ENCODE measurements at places on chromosomes 16 and 17.

GRCh38 chr16:49340466-49340865, 33.1 kb upstream of the C16orf78 start:
- DNase-seq: no peak

- DNase-seq: peak; percentile 43
These were observed 1.1 kb downstream of the VASN start for GRCh38 chr16:4372578-4373355.

DNA sequence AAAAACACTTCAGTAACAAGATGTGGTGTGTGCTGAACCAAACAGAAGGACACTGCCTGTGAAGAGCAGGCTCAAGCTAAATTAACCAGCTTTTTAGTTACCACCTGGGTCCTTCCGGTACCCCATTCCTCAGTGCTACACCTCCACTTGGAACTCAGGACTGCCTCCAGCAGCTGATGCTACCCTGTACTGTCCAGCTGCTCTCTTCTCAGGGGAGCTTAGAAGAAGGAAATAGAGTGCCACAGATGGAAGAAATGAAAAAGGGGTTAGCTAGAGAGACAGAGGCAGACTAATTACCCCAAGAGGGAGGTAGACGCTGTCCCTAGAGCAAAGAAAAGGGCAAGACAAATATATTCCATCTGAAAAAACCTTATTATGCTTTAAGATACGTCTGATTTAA, 5.7 kb downstream of the MED13 start:
- DNase-seq: no peak

DNA sequence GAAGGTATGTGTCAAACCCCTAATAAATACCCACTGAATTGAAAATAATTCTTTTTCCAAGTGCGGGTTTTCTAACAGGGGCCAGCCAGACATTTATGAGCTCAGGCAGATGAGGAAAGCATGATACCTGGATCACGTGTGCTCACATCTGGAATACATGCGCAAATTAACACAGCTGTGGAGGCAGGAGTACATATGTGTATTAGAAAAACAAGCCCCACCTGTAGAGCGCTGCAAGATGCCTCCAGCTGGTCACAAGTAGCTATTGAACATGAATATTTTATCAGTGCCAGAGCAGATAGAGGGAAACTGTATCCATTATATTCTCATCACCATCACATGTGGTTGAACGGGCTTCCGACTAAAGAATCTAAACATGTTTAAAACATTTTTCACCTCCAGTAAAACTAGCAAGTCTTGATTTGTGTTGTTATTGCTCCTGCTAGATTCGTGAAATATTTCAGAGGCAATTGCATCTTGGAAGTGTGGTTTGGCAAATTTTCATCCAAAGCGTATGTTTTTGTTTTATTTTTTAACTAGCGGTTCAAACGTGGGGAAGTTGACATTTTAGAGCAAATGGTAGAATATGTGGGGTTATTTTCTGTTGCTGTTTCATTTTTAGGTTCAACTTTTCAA, 482.8 kb downstream of the CDH13 start:
- DNase-seq: no peak

DNA sequence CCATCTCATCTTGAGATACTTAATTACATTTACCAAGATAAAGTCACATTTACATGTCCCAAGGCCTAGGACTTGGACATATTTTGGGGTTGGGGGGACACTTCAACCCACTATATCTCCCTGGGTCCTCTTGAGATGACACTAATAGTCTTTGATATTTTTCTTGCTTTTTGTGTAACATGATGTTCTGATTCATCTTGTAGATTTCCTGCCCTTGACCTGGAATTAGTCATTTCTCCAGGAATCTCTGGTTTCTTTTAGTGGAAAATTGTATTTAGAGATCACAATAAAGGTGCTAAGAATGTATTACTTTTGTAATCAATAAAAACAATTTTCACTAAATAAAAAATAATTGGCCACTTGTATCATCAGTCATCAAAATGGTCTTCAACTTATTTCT, 157.3 kb downstream of the VPS53 start:
- no peak for DNase-seq

- DNase-seq: no peak
These were observed 18.5 kb downstream of the DEXI start for GRCh38 chr16:10923650-10924214.

- no peak for DNase-seq
These were observed 12.3 kb upstream of the FAM83G start for GRCh38 chr17:19016881-19017280.

- DNase-seq: peak; percentile 18
These were observed 58.1 kb downstream of the CYB5B start for GRCh38 chr16:69482410-69482991.

DNA sequence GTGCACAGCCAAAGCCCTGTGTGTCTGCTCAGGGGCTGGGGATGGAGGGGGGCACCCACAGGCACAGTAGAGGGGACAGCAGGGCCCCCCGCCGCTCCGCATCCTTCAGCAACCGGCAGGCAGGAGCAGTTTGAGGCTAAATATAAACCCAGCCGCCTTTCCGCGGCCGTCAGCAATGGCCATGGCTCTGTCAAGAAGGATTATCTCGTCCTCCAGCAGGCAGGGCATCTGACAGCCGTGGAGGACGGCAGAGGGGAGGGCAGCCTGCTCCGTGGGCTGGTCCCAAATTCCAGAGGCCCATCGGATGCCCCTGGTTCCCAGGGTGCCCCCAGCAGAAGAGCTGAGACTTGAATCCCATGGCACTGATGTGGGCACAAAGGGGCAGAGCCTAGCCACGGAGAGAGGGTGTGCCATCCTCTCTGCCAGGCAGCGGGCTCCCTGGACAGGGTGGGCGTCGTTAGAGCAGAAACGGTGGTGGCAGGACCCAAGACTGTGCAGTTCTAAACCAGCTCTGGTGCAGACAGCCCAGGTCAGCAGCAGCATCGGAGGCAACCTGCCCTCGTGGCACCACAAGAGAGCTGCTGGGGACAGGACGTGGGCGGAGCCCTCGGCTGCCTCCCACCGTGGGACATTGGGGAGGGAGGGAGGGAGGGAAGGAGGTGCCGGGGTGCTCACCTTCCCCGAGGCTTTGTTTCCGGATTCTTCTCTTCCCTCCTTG, 198.8 kb upstream of the CIBAR2 start:
- DNase-seq: no peak

DNA sequence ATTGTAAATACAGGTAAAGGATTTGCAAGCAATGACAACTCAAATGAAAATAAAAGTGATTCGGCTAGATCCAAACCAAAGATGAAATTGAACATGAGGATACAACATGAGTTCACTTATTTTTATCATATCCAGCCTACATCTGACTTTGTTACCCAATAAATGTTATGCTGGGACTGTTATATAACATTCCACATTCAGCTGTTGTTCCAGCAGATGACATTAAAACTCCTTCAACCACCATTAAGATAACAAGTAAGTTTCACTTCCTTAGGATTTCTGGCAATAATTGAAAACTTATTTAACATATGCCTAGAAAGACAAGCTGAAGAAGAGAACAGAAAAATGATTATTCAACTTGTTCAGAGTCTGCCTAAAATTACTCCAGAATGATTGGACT, 729.4 kb downstream of the CDH11 start:
- no peak for DNase-seq

- DNase-seq: no peak
These were observed 3.4 kb upstream of the FSCN2 start for GRCh38 chr17:81524865-81525159.

- no peak for DNase-seq
These were observed 123.1 kb downstream of the NPIPB5 start for GRCh38 chr16:22633799-22634198.

- no peak for DNase-seq
These were observed 411.0 kb upstream of the CDH11 start for GRCh38 chr16:65532846-65533245.

- no peak for DNase-seq
These were observed 6.2 kb downstream of the SAMD14 start for GRCh38 chr17:50123649-50124349.

DNA sequence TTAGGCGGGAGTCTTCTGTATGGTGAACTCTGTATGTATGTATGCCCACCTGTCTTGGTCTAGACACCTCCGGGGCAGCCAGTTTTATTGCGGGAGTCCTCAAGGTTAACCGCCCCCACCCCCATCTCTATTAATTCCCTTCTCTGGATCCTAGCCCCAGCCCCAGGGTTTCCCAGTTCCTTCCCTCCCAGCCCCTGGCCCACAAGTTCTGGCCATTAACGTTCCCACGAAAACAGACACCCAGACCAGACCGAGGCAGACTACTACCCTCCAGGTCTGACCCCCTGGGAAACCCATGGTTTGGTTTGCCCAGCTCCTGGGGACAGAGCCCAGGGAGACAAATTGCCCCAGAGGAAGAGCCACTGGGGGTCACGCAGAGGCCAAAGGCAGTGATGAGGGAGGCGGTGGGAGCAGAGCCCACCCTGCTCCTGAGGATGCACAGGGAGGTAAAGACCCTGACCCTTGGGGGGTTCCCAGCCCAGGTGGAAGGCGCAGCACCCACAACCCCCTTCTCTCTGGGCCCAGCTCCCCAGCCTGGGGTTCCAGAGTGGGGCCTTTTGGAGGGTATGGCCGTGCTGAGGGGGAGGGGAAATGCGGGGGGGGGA, 8.5 kb downstream of the TBKBP1 start:
- no peak for DNase-seq

DNA sequence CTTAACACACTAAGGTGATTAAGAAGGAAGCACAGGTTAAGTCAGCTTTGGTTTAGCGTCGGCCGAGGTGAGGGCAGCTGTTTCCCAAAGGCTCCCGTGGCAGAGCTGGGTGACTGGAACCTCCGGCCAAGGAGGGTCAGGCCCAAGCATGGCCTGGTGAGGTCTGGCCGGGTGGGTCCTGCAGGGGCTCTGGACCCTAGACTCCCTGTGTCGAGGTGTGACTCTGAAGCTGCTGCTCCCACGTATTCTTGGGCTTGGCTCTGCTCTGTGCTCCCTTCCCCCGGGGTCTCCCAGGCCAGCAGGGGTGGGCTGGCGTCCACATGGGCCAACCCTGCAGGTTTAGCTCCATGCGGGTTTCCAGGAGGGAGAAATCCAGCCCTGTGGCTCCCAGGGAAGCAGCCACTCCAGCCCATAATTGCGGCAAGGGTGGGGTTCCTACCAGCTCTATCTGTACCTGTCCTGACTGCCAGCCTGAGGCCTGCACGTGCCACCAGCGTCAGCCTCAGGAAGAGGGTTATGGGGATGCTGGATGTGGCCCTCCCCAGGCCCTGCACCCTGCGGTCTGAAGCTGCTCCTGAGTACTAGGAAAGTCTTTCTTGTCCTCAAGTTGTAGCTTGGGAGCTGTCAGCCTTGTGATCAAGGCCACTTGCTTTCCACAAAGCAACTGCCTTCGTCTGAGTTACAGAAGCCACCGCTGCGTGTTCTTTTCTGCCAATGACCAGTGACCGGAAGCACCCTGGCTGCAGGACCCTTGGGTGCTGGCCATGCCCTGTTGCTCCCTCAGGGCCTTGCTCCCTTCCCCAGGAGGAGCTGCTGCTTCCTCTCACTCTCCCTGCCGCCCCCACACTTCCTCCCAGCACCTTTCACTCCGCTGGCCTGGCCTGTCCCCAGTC, 4.8 kb downstream of the CDK5R1 start:
- no peak for DNase-seq

DNA sequence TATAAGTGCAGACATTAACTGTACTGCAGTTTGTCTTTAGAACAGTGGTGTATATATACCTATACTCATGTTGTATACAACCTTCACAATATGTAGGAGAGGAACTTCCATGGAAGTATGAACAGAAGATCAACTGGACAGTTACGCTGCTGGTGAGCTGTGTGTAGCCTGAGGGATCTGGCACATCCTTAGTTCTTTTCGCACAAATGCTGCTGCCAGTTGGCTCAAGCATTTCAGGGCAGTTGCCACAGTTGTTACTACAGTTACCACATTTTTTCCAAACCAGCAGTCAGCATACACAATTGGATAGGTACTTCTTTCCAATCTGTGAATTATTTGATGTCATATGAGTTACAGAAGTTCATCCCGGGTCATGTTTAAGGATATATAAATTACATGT, 539.6 kb upstream of the HSBP1 start:
- no peak for DNase-seq

GRCh38 chr17:38416840-38417209, 11.4 kb upstream of the ARHGAP23 start:
- DNase-seq: no peak

- DNase-seq: no peak
These were observed 24.5 kb downstream of the WNT9B start for GRCh38 chr17:46875849-46876352.

DNA sequence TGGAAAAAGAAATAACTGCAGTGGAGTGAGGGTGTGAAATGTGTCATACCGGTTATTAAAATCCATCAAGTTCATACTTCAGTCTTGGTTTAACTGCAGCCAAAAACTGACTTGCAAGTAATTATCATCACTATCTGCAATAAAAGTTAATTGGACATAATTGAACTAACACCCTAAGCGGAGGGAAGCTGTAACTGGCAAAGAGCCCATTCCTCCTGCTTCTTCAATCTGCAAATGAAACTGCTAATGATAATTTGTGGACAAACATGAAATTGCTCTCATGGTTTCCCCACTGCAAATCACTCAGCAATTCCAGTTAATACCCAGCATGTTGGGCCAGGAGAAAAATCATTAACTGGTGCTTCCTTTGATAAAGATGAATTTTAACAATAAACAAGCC, 46.5 kb downstream of the FAM222B start:
- DNase-seq: no peak

DNA sequence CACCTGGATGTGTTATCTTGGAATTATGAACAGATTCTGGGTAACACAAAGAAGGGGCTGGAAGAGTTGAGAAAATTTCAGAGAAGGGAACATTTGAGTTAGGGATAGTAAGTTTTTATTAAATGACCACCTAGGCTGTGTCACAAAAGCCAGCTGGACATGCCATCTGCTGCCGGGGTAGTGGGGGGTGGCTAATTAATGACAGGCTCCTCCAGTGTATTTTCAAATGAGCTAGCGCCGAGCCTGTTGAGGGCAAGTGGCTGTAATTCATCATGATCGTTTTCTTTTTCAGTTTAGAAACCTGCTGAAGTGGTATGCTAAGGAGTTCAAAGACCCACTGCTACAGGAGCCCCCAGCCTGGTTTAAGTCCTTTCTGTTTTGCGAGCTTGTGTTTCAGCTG, 6.2 kb downstream of the TMEM97 start:
- no peak for DNase-seq

DNA sequence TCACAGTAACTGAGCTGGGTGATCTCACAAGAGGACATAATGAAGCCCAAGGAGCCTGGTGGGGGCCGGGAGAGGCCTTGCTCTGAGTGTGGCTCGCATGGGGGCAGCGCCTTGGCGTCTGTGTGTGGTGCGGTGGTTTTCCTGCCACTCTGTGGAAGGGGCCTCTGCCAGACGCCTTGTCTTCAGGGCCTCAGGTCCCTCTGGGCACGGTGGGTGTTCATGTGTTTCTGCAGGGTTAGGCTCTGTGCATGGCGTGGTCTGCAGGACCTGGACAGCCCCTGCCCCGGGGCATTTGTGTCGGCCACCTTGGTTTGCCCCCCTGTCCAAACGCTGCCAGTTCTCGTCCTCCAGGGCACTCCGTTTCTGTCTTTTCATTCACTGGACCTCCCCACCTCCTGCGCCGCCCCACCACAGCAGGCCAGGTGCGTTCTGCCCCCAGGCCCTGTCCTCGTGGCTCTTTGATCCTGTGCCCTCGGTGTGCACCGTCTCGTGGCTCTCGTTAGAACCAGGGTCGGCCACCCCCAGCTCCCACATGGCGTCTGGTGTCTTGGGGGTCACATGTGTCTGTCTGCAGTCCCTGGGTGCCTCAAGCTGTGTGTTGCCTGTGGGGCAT, 43.7 kb upstream of the ZNF750 start:
- no peak for DNase-seq
